T follicular helper cell (primary cell): ENCODE measurements at places on chromosomes 6 and 20.

DNA sequence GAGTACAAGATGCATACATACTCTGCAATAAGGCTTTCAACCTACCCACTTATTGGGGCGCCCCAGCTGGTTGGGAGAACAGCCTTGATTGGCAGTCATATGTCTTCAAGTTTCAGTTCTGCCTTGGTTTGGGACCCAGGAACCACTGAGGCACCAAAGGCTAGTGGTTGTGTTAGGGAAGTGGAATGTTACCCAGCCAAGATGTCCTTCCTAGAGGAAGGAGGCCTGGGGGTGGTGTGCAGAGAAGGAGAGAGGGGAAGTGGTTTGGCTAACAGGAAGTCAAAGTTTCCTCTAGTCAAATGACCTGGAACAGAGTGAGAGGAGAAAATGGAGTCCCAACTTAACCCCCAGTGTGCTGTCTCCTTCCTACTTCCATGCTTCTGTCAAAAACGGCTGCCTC is 59.4 kb downstream of the CD164 start:
- DNase-seq, result no peak

- DNase-seq, result no peak
These were observed 8.6 kb downstream of the BMP7 start for GRCh38 chr20:57257701-57258453.

DNA sequence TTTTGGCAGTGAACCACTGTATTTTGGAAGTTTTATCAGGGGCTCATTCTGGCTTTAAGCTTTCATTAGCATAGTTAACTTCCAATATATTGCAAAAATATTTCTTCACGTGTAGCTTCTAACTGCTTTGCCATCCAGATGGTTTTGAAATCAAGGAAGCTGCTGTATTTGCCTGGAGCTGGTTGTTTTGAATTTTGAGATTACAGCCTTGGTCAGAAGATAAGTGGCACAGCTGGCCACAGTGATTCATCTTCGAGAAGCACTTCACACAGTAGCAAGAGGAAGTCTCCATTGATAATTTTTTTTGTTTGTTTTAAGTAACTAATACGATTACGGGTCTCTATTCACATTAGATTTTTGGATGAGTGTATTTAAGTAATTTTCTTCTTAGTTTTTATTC is 3.8 kb downstream of the APCDD1L start:
- no peak for DNase-seq

DNA sequence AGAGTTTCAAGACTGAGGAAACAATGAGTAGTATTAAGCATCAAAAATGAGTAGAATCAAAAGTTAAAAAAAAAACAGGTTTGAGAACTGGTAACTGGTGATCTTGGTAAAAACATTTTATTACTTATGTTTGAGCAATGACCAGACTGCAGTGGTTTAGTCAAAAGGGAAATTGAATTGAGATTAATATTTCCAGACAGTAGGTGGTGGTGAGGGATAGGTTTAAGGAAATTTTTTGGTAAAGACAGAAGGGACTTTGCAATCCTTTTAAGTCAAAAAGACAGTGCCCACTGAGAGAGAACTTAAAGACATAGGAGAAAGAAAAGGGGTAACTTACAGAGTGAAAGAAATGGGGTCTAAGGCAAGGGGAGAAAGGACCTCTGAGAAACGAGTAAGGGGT is 156.9 kb downstream of the ASCC3 start:
- no peak for DNase-seq

- DNase-seq, result no peak
These were observed 90.5 kb upstream of the ATXN1 start for GRCh38 chr6:16851758-16852157.

- no peak for DNase-seq
These were observed 21.8 kb upstream of the SRF start for GRCh38 chr6:43149265-43149664.

DNA sequence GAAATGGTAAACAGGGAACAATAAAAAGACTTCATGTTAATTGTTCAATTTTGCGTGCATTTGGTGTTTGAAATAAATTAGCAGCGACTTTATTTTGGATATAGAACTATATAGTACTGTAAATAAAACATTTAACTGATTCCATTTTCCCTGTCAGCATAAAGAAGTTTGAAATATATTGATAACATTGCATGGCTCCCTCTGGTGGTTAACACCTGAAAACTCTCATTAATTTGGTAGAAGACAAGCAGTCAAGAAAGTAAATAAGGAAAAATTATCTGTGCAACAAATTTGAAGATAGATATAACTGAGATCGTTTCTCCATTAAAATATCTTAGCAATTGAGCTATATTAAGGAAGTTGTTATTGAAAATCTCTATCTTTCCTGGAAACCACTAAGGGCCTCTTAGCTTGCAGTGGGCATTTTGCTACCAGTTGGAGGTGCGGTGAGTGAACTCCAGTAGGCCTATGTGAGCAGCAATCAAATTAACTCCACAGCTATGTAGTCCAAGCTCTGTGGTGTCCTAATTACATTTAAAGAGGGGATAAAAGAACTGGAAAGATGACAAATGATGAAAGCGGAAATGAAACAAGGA is 435.7 kb upstream of the FKBP1C start:
- no peak for DNase-seq

GRCh38 chr20:24738058-24738775 is 210.9 kb upstream of the CST7 start:
- DNase-seq, result no peak

GRCh38 chr6:53493635-53494025 is 51.3 kb downstream of the GCLC start:
- DNase-seq, result no peak

DNA sequence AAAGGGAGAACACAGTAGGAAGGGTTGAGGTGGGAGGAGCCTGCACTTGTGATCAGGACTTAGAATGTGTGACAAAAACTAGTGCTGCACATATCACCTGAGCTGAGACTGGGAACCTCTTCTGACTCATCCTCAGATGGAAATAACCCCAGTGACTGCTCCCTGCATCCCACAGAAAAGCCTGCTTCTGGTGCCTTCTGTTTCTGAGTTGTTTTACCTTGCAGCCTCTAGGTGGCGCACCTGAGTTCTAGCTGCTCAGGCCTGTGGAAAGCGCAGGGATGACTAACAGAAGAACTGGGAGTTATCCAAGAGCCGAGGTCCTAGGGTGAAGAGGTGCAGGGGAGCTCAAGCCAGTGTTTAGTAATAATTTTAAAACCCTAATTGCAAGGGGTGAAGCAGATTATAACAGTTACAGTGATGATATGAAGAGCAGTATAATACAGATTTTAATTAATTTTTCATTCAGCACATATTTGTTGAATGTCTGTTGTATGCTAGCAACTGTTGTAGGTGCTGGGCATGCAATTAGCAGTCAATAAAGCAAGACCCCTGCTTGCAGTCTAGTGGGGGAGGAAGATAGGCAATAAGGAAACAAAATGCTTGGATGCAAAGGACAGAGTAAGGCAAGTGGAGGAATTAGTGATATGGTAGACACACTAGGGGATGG is 302.5 kb downstream of the DHX35 start:
- no peak for DNase-seq

GRCh38 chr6:135743476-135743875 is 108.0 kb upstream of the PDE7B start:
- no peak for DNase-seq

DNA sequence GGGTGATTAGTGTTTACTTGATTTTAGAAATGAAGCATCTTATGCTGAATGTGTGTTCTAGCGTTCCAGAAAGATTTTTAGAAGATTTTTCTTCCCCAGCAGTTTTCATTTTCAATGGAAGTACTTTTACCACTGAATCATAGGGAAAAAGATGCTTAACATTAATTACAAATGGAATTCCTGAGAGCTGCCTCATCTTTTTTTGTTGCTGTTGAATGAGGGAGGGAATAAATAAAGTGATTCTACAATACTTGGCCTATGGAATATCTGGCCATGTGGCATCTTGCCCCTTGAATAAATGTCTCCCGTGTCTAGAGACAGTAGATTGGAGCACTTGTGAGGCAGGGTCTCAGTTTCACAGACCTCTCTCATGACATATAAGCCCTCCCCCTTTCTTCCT is 44.1 kb upstream of the SLC22A1 start:
- no peak for DNase-seq

- peak; percentile 45 for DNase-seq
These were observed 63.6 kb downstream of the HUS1B start for GRCh38 chr6:593139-593906.

GRCh38 chr6:170051229-170052172 is 239.4 kb downstream of the DLL1 start:
- DNase-seq, result no peak

DNA sequence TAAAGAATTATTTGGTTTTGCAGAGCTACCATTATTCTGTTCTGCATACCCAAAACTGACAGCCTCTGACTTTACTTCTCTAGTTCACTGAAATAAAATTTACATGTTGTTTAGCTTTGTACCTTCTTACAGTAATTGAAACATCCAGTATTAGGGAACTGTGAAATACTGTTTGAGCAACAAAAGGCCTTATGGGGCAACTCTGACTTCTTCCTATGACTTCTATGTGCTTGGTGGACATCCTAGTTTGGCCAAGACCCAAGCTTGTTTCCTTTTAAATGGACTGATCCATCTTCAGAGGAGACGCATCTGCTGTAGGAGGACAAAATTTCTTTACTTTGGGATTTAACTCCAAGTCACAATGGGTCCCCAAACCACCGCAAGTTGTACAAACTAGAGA is 44.7 kb downstream of the NR2E1 start:
- no peak for DNase-seq

DNA sequence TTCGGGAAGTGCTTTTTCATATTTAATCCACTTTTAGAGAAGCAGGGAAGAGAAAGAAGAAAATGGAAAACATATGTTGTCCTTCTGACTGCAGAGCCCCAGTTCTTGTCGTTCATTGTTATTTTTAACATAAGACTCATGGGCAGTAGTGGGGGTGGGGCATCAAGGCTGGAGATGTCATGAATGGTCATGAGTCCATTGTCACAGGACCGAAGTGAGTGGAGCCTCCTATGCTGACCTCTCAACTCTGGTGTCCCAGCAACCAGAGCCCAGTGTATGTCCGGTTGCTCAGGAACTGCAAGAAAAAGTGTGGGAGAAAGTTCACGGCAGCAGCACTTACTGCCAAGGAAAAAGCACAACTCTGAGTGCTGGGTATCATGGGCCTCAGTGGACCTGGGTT is 108.6 kb downstream of the BANF2 start:
- DNase-seq, result no peak

DNA sequence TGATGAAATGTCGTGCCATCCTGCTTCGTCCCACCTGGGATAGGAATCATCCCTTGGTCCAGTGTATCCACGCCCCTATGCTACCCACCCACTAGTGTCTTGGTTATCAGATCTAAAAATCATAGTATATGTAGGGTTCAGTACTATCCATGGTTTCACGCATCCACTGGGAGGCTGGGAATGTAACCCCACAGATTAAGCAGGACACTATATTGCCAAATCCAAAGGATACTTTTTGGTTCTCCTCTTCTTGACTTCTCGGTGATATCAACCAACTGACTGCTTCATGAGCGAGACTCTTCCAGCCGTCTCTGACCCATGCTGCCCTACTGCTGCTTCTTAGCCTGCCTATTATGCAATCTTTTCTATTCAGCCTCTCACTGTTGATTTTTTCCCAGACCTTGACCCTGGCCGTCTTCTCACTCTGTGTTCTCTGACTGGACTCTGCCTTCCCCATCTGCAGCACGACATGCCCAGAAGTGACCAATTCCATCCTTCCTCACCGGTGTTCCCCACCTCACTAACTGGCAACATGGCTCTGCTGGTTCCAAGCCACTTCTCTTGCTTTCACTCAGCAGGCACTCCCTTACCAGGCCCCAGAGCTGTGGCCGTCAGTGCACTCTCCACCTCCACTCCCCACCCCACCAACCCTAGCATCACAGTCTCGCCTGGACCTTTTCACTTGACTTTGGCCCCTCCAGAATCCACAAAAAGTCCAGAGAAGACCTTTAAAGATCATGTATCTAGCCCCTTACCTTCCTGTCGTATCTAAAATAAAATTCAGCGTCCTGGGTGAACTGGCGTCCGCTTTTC is 34.5 kb downstream of the GFRA4 start:
- DNase-seq, result no peak

- DNase-seq, result no peak
These were observed 60.1 kb upstream of the LRRC1 start for GRCh38 chr6:53734473-53735299.

DNA sequence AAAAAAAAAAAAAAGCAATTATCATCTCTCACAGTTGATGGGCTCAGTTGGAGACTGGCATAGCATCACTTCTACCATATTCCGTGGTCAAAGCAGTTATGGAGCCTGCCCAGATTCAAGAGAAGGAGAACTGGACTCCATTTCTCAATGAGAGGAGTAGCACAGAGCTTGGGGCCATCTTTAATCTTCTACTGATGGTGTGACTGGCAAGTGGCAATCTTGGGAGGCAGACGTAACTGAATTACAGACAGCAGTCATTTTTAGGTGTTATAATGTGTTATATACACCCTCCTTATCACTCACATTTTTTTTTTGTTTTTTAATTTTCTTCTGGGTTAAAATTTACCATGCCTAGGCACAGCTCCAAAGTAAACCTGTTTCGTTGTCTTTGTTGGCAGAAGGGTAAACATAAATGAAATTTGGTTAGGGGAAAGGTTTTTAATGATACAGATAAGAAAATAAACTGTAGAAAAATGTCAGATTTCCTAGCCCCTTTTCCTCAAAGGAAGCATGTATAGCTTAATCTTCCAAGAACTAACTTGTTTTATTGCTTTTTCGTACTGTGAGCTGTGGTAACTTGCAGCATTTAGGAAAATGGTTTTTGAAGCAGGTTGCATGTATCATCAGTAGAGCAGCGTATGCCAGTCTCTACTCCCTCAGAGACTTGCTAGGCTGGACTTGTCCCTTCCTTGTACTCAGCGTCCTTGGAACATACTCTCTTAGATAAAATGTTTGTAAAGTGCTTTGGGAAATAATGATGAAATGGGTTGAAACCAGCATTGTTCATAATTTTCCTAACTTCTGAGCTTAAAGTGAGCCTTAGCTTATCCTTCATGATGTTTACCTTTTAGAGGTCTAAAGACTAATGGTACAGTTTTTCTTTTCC is 25.7 kb downstream of the ZFAND3 start:
- DNase-seq, result no peak

- no peak for DNase-seq
These were observed 117.7 kb downstream of the KIF13A start for GRCh38 chr6:17869753-17870050.

DNA sequence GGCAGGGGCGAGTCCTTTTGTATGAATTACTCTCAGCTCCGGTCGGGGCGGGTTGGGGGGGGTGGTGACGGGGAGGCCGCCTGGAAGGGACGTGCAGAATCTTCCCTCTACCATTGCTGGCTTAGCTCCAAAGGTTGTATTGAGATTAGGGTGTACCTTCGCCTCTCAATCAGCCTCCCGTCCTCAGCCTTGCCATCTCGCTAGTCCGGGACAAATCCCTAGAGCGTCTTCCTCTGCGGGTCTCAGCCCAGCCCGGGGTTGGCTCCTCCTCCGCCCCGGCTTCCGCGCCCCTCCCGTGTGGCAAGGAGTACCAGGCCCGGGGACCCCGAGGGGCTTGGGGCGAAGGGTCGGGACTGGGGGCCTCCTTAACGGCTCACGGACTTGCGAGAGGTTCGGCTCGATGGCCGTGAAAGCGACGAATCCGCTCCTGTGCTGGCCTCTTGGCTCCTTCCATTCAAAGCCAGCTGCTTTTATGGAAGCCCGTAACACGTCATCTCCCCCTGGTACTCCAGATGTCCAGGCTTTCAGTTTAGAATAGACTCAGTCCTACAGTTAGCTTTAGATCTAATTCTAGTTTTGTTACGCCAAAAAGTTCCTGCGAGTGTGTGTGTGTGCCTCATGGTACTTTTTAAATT is 636 bp upstream of the EEF1A1 start:
- no peak for DNase-seq
